CD4-positive, alpha-beta T cell treated with Interleukin-6 for 4 hours (primary cell): ENCODE measurements at places on chromosomes 4 and X.
A peak's percentile ranks its signal among the peaks of the same experiment; 100 is the strongest.

DNA sequence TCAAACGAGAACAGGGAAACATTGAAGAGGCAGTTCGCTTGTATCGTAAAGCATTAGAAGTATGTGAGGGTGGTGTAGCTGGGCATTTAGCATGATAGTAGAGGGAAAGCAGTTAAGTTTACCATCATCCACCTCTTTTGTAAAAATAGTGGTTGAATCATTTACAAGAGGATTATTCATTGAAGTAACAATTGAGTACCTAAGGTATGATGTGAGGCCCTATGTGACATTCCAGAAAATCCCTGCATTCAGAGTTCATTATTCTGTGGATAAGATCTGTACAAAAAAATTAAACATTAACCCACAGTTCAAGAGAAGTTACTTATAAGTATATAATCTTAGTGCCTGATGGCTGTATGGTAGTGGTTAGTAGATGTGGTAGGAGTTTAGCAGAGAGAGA lies 22.2 kb upstream of the GCNA start:
- DNase-seq: no peak

DNA sequence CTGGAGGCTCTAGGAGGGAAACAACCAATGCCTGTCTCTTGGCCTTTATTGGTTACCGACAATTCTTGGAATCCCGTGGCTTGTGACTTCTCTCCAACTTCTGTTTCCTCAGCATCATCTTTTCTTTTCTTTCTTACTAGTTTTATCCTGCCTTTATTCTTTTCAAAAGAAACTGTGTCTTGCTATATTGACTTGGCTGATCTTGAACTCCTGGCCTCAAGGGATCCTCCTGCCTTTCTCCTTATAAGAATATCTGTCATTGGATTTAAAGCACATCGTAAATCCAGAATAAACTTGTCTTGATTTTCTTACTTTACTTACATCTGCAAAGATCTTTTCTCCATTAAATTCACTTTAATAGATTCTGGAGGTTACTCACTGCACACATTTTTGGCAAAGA lies 49.9 kb upstream of the UGT2B10 start:
- no peak for DNase-seq

- DNase-seq: no peak
These were observed 13.2 kb downstream of the TMEM175 start for GRCh38 chr4:945274-946102.

DNA sequence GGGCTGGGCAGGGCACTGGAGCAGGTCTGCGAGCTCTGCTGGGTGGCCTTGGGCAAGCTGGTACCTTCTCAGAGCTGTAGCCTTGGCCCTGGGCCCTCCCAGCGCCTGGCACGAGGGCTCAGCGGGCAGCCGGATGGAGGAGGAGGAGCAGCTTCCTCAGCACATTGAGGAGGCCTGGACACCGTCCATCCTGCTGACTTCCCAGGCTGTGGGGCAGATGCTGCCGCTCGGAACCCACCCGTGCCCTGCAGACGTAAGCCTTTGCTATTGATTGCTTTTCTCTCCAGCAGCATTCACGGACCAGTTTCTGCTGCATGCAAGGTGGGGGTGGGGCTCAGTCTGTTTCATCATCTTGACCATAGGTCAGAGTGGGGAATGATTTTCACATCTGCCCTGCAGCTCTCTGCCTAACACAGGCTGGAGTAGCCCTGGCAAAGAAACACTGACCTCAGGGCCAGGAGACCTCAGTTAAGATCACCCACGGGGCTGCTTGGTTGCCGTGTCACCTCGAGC lies 80.7 kb upstream of the PSAPL1 start:
- no peak for DNase-seq

DNA sequence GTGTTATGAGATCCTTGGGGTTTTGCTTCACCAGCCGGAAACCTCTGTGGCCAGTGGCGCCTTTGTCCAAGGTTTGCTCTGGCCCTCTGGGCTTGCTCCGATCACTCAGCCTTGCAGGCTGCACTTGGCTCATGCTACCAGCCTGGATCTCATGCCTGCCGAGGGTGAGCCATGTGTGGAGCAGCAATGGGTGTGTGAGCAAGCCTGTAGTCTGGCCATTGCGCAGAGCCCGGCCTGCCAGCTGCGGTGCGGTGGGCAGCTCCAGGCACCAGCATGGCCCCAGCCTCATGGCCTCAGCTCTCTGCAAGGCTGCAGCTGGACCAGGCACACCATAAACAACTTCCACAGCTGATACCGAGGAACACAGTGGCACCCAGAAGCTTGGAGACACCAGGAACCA lies 17.8 kb downstream of the SULT1B1 start:
- no peak for DNase-seq

DNA sequence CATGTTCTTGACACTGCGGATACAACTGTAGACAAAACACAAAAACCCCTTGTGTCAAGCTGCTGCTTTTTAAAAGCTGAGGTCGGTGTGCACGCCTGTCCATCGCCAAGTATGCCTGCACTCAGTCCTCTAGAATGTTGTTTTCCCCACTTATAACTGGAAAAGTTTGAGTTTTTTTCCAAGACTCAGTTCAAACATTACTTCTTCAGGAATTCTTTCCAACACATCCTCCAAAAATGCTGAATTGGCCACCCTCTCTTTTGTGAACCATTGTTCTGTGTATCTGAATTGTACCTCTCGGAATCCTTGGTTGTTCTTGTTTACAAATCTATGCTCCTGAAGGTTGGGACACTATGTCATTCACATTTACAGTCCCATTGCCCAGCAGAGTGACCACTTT lies 94.6 kb downstream of the REELD1 start:
- no peak for DNase-seq

- no peak for DNase-seq
These were observed 38.1 kb upstream of the GK2 start for GRCh38 chr4:79446145-79446544.

DNA sequence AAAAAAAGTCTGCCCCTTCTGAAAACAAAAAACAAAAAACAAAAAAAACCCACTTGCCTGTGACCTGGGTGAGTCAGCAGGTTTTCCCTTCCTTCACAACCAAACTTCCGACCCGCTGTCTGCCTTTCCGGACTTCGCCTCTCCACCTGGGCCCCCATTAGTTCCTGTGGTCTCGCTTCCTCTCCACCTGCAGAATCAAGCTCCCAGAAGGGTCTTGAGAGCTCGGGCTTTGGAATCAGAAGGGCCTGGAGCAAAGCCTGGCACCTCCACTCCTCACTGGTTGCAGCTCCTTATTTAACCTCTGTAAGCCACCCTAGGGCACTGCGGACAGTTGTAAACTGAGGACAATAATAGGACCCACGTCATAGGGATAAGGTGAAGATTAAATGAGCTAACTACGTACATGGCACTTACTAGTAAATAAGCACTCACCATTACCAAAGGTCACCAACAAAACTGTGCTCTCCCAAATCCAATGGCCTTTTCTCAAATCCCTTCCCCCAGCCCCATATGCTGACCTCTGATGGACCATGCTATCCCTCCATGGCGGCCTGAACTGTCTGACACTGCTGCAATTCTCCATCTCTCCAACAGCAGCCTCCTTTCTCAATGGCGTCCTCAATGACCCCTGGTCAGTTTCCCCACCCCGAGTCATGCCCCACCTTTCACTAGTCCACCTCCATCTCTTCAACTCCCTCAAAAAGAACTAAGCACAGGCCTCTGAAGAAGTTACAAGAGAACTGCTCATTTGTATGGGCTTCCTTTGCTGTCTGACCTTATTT lies 64.2 kb downstream of the IRF2 start:
- peak; percentile 63 for DNase-seq

- no peak for DNase-seq
These were observed 1.2 kb downstream of the CXCL3 start for GRCh38 chr4:74037076-74037955.

- no peak for DNase-seq
These were observed 1499.3 kb downstream of the PCDH7 start for GRCh38 chr4:32219306-32220075.

DNA sequence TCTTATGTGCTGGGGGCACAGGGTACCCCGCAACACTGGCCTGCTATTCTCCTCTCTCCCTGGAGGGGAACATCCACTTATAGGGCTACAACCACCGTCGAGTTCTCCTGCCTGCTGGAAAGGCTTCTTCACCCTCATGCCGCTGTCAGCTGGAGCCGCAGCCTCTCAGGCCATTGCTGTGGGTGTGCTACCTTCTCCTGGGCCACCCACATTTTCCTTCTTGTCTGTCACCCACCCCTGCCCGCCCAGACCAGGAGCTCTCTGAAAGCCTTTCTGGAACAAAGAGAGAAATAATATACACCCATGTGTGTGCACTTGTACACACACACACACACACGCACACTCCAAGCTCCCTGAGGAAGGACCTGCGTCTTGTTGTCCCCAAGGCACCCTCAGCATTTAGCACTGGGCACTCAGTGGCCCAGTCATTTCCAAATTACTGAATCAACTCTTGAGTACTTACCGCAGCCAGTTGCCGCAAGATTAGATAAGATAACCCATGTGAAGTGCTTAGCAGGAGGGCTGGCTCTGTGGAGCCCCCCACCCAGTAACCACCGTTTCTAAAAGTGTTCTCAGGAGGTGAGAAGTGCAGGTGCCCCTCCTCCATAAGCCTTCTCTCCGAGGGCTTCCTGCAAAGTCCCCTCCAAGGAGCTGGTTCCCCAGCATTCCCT lies 50.2 kb downstream of the CPZ start:
- DNase-seq: no peak

- no peak for DNase-seq
These were observed 561.2 kb upstream of the DIPK2B start for GRCh38 chrX:45761920-45762319.

DNA sequence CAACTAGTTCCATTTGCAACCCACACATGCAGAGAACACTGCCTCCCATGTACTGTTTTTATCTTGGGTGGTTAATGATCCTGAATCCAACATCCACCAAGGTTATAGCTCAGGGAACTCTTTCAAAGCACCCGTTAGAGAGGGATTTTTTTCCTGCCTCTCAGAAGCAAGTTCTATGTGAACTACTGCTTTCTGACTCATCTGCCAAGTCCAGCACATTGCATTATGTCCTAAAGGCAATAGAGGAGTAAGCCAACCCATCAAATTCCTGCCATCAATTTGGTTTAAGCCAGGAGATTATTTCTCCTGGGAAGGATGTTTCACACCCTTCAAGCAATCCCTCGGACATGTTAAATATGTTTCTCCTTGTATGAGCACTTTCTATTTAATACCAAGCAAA lies 334.5 kb downstream of the GASK1B start:
- no peak for DNase-seq

GRCh38 chr4:73606465-73606974 lies 13.7 kb downstream of the RASSF6 start:
- DNase-seq: no peak

DNA sequence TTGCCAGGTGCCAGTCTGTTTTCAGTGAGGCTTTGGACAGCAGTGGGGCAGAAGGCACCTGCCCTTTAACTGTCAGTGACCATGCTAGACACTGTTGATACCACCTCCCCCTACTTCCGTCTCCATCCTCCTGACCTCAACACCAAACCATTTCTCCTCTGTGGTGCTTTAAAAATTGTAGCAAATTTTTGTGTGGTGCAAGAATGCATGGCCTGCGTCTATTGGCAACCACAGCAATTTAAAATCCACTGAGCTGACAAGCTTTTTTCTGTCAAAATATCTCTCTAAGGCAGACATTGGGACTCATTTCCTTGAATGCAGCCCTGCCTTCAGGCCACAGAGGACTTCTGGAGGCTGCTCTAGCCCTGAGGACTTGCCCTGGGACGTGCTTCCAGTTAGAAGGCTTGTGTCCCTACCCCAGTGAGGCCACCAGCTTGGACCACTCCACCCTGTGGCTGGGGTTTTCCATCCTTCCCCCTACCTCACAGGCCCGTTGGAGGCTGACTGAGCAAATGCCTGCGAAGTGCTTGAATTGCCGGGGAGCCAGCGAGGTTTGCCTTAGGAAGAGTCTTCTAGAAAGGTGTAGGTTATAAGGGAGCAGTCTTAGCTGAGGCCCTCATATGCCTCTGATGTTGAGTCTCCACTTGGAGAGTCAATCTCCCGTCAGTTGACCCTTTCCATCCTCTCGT lies 6.9 kb downstream of the PRRG3 start:
- no peak for DNase-seq

GRCh38 chr4:56448301-56448700 lies 12.2 kb downstream of the PAICS start:
- DNase-seq: no peak

DNA sequence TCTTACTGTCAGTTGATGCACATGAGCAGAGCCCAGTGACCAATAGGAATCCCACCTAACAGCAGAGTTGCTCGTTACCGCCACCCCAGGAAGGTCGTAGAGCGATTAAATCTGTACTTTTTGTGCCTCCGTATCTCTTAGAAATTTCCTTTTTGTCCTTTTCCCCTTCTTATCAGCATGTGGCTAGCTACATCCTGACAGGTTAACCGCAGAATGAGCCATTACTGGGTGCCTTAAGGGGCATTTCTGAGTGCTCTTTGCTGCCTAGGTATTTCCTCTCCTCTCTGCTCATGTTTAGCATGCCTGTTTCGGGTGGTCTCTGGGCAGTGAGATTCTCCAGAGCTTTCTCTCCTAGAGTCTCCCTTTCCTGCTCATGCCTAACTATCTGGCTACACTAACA lies 530.5 kb downstream of the FAM133A start:
- no peak for DNase-seq

DNA sequence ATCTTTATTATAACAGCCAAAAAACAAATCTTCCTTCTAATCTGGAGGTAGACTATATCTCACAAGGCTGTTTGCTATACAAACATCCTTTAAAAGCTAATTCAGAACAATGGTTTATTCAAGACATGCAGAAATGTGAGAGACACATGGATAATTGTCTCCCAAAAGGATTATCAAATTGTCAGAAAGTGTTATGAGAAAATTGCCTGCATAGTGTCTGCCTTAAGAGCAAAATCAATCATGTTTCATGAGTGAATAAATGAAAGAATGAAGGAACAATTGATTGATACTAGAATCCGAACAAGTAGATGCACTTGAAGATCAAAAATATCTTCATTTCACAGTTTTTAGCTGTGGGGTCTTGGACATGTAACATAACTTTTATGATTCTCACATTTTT lies 621.7 kb upstream of the BOD1L1 start:
- DNase-seq: no peak
